ENCODE measurements at places on chromosomes 6 and 20.

- no peak for DNase-seq
Observed at GRCh38 chr6:79384845-79385244, 150.4 kb upstream of the HMGN3 start.

DNA sequence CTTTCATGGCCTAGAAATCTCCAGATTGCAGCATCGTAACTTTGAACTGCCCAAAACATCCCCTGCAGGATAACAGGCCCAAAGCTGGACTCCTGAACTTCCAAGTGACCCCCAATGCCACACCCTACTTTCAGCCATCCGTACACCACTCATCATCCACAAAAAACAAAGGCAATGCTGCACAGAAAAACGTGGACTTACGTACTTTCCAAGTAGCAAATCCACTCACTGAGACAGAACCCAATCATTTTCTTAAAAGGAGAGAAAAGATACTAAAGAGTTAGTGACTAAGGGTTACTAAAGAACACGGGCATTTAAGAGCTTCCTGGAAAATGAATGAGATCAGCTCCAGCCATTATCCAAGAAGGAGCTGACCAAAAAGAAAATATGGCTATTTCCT lies 211.0 kb downstream of the WDR27 start:
- DNase-seq: no peak

DNA sequence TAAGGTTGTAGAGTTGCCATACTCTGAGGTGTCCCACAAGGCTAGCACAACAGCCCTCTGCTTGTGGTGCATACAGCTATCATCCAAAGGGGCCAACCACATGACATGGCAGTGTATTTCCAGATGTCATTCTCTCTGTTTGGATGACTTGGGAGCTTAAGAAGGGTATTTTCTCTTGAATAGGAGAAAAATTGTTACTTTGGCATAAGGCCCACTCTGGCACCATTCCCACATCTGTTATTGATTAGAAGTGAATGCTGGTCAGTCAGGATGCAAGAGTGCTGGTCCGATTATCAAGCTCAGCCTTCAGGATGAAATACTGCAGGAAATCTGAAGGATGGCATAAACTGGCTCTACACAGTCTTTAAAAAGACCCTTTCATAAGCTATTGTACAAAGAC lies 83.6 kb upstream of the C20orf144 start:
- no peak for DNase-seq

GRCh38 chr20:45788351-45788750 lies 3.3 kb downstream of the WFDC3 start:
- no peak for DNase-seq

DNA sequence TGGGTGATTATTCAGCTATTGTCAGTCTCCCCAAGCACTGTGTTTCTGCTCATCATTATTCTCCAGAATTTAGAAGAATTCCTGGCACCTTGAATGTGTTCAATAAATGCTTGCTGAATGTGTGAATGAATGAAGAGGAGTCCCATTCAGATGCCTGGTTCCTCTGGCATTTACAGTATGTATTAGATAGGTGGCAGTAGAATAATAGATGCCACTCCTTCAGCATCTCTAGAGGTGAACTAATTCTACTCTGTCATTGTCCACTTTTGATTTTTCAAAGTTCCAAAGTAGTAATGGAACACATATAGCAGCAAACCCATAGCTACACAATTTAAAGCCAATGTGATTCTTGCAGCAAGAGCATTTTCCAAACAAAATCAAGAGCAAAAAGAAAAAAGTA lies 118.9 kb upstream of the CEP162 start:
- DNase-seq: no peak

- no peak for DNase-seq
Observed at GRCh38 chr6:168096271-168096764, 17.3 kb upstream of the FRMD1 start.

DNA sequence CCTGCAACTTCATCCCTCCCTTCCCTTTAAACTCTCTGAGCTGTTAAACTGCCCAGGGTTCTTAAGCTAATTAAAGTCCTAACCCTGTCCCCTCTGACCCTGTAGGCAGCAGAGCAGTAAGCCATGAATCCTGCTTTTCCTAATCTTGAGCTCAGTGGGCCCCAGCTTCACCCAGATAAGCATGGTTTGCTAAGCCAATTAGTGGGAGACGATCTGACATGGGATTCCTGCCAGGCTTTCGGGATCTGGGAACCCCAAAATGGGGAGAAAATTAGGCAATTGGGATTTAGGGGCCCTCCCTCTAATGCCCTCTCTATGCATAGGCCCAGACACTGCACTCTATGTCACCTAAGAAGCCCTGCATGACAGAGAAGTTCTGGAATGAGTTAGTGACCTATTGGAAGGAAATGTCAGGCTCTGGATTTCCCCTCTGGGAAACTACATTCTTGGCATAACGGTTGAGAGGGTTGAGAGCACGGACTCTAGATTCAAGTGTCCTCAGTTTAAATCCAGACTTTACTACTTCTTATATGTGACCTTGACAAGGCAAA lies 4.6 kb downstream of the XKR7 start:
- DNase-seq: no peak

DNA sequence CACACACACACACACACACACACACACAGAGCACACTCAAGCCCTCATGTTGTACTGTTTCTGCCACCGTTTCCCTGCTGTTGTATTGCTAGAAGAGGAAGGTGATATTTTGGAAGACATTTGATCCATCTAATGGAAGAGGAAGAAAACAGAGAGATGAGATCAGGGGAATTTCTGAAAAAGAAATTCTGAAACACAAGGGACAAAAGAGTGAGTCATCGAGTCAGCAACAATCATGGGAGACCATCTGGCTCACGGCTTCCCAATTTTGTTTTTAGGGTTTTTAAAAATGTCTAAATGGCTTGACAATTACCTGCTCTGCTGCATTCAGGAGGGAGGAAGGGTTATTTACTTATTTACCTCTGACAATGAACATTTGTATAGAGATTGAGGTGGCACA lies 22.0 kb downstream of the SOX4 start:
- DNase-seq: no peak

GRCh38 chr20:41501376-41501775 lies 116.8 kb downstream of the CHD6 start:
- no peak for DNase-seq

DNA sequence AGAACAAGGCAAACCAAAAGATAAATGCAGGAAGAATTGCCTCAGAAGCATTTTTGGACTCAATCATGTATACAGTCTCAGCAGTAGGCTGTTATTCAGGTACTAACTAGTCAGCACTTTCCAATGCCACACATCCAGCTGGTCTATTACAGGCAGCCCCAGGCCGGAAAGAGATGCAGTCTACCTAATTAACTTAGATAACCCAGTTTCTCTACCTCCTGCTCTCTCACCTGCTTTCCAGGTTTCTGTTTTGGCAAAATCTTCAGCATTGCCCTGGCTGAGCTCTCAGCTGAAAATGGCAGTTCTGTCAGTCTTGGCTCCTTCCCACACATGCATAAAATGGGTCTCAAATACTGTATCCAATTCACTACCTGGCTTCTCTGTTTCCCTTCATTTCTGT lies 101.3 kb upstream of the UFL1 start:
- DNase-seq: no peak

GRCh38 chr20:54680872-54681619 lies 205.7 kb downstream of the DOK5 start:
- no peak for DNase-seq

DNA sequence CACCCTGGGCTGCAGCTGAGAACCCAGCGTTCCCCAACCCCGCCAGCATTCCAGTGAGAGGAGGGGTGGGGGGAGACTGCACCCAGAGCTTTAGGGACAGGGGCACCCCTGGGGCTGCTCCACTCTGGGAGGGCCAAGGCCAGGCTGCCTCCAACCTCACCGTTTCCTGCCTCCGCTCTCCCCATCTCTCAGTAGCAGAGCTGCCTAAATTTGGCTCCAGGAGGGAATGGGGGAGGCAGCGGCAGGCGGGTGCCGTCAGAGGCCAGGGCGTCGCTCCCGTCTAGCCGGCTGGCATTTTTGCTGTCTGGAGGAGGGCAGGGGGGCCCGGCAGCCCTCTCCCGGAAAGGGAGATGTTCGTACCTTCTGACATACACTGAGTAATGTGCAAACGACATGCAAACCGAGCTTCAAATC lies 46.6 kb downstream of the NOL4L start:
- DNase-seq: no peak

DNA sequence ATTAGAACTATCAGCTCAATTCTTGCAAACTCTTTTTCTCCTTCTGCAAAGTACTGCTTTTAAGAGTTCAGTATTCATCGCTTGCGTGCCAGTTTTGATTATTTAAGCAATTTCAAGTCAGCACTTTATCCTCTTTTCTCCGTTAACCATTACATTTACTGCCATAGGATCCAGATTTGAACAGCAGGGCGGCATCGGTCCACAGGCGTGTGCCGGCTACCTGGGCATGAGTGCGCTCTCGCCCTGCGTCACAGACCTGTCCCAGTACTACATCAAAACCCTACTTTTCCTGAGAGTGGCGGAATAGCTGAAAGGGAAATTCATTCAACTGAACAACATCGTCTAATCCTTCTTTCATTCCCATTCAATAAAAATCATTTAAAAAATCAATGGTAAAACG lies 53.4 kb downstream of the MYLK4 start:
- DNase-seq: no peak

GRCh38 chr20:21523281-21523868 lies 9.5 kb upstream of the NKX2-2 start:
- DNase-seq: no peak

- DNase-seq: no peak
Observed at GRCh38 chr20:46828471-46828870, 66.2 kb upstream of the EYA2 start.

GRCh38 chr6:31246051-31246521 lies 25.8 kb downstream of the HLA-C start:
- no peak for DNase-seq

GRCh38 chr20:44930517-44931168 lies 20.8 kb downstream of the PABPC1L start:
- no peak for DNase-seq

GRCh38 chr6:26459023-26459810 lies 1.5 kb downstream of the BTN2A1 start:
- DNase-seq: no peak

DNA sequence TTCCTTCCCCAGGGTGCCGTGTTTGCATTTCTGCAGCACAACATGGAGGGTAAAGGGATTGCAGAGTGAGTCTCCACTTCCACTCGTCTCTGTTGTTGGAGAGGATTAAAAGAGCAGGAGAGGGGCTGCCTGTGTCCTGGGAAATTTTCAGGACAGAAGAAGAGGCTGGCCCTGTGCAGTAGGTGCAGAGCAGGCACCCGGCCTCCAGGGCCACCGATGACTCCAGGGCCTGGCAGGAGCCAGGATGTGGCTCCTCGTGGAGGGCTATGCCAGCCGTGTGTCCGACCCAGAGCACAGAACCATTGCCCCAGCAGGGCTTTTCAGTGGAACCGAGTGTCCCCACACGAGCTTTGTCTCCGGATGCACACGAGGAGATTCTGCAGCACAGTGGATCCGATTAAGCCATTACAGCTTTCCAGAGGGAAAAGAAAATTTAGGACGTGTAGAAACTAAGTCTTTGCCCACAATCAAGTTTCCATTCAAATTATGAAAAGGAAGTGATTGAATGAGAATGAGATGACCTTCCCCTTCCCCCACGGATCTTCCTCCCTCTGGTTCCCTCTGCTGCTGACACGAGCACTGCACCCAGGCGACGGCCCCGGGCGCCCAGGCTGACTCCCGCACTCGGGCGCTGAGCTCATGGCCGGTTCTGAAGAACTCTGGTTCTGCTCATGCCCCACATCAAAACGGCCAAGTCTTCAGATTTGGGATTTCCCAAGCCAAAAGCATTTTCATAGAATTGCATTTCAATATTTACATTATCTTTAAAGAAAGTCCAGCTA lies 43.1 kb upstream of the UNC93A start:
- DNase-seq: no peak

GRCh38 chr20:2907519-2907918 lies 34.2 kb downstream of the PTPRA start:
- DNase-seq: no peak

DNA sequence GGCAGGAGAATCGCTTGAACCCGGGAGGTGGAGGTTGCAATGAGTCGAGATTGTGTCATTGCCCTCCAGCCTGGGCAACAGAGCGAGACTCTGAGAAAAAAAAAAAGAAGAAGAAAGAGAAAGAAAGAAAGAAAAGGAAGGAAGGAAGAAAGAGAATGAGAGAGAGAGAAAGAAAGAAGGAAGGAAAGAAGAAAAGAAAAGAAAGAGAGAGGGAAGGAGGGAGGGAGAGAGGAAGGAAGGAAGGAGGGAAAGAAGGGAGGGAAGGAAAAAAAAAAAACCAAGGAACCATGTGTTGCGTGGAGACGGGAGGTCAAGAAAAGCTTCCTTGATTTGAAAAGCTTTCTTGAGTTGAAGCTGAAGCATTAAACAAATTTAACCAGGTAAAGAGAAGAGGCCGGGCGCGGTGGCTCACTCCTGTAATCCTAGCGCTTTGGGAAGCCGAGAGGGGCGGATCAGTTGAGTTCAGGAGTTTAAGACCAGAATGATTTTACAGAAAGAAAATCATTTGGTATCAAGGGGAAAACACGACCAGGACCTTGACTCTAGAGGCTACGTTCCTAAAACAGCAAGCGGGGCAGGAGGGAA lies 90.5 kb upstream of the PRSS16 start:
- no peak for DNase-seq

DNA sequence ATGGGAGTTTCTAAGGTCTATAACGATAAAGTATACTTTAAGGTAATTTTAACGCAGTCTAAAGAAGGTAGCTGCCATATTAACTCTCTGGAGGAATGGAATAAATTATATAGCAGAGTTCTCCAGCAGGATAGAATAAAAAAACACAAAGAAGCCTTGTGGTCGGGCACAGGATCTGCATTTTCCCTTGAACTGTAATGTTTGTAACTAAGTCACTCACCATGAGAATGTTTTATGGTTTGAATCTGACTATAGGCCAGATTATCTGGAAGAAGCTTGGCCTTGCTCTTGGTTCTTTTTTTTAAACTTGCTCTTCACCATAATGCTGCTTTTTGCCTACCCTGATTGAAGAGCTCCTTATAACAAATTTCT lies 238.8 kb upstream of the NOX3 start:
- DNase-seq: no peak

GRCh38 chr20:11691766-11692165 lies 225.9 kb upstream of the BTBD3 start:
- no peak for DNase-seq

GRCh38 chr6:169212897-169213813 lies 40.5 kb downstream of the THBS2 start:
- peak; percentile 80 for DNase-seq

DNA sequence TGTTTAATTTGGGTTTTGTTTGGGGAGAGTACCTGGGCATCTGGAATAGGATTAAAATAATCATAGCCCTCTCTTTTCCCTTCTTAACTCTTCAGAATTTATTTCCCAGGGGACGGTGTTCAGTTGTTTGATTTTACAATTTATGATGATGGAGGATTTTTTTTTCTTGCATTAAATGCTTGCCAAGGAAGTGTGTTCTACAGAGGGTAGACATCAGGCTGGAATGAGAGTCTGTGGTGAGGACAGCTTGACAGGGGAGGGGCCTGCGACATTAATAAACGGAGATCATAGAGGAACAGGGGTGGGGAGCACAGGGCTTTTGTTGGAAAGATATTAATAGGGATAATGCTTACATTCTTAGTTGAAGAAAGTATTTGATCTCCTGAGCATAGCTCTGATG lies 297.5 kb downstream of the CLIC5 start:
- no peak for DNase-seq

Data from T-cell (primary cell).